ENCODE measurements at places on chromosomes 3 and 15. TPM values are rescaled to one million over a fixed set of nuclear protein-coding genes. Genes with fewer than 3 reads are reported as not detected.

DNA sequence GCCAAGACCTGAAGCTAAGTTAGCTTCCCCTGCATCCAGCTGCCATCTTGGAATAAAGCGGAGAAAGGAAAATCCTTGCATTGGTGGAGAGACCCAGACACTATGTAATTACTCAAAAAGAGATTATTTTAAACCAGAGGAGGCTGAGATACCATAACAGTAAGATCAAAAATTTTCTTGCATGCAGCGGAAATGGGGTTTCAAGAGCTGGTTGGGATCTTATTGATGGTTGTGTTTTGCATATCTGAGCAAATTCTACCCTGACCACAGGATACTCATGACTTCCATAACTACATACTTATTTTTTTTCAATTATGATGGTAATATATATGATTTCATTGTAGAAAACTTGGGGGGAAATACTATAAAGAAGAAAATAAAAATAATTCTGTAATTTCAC, 17.5 kb downstream of the TMEM158 start:
- no peak overlapping the region for H3K4me3 ChIP-seq
- DNase-seq, result no peak
- H3K27me3 ChIP-seq, result no peaks in the 10 kb centered on the region
- no peaks in the 10 kb centered on the region for H3K36me3 ChIP-seq
- peaks cover 21% of the 10 kb centered on the region for H3K4me1 ChIP-seq
- H3K27ac ChIP-seq, result no peak overlapping the region

C3orf52 gene
- 1.3 TPM for total RNA-seq

TMIE gene
- 0.11 TPM for total RNA-seq

DNA sequence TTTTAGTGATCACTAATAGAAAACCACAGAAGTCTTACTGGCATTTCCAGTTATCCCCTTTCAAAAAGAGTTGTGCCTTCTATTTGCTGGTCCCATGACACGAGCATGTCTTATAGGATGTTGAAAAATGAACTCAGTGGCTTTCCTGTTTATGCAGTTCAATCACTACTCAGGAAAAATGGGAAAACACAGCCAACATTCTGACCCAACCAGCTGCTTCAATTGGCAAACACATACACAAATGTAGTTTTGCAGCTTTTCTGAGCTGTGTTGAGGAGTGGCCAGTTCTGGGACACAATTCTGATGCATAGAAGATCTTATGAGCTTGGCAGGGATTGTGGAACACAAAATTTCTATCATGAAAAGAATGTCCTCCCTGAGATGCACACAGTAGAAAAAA, 40.3 kb downstream of the FSTL1 start:
- no peaks in the 10 kb centered on the region for H3K27me3 ChIP-seq
- DNase-seq, result no peak
- peaks cover 85% of the 10 kb centered on the region for H3K36me3 ChIP-seq
- H3K4me1 ChIP-seq, result peaks cover 4% of the 10 kb centered on the region
- no peak overlapping the region for H3K4me3 ChIP-seq

RASSF1 gene
- 68.7 TPM for total RNA-seq

DNA sequence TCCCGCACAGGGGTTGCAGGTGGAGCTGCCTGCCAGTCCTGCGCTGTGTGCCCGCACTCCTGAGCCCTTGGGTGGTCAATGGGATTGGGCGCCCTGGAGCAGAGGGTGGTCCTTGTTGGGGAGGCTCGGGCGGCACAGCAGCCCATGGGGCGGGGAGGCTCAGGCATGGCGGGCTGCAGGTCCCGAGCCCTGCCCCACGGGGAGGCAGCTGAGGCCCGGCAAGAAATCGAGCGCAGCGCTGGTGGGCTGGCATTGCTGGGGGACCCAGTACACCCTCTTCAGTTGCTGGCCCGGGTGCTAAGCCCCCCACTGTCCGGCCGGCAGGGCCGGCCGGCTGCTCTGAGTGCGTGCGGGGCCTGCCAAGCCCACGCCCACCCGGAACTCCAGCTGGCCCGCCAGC, 27.9 kb downstream of the NCK1 start:
- no peaks in the 10 kb centered on the region for H3K27me3 ChIP-seq
- H3K27ac ChIP-seq, result no peak overlapping the region
- H3K4me1 ChIP-seq, result peaks cover 12% of the 10 kb centered on the region

CIDEC gene
- total RNA-seq, result not detected

SLC12A8 gene
- 12.0 TPM for total RNA-seq

GRCh38 chr3:99218468-99218867, 317.0 kb upstream of the DCBLD2 start:
- H3K4me1 ChIP-seq, result no peaks in the 10 kb centered on the region
- no peaks in the 10 kb centered on the region for H3K36me3 ChIP-seq
- no peak for DNase-seq
- no peak overlapping the region for H3K27ac ChIP-seq
